Left renal cortex interstitium (tissue), 4 donors: ENCODE measurements at places on chromosomes 13 and 19. TPM values are rescaled to one million over a fixed set of nuclear protein-coding genes. Genes with fewer than 3 reads are reported as not detected.

Gene GIPR
- 1.8 TPM for polyA plus RNA-seq

Gene GIPC3
- 2.8 TPM for polyA plus RNA-seq

DNA sequence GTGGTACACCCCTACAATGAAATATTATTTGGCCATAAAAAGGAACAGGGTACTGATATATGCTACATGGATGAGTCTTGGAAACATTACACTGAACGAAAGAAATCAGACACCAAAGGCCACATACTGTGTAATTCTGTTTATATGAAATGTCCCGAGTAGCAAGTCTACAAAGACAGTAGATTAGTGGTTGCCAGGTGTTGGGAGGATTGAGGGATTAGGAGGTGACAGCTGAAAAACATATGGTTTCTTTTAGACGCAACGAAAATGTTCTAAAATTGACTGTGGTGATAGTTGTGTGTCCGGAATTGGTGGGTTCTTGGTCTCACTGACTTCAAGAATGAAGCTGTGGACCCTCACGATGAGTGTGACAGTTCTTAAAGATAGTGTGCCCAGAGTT lies 35.1 kb downstream of the IL17D start:
- no peak for DNase-seq

DNA sequence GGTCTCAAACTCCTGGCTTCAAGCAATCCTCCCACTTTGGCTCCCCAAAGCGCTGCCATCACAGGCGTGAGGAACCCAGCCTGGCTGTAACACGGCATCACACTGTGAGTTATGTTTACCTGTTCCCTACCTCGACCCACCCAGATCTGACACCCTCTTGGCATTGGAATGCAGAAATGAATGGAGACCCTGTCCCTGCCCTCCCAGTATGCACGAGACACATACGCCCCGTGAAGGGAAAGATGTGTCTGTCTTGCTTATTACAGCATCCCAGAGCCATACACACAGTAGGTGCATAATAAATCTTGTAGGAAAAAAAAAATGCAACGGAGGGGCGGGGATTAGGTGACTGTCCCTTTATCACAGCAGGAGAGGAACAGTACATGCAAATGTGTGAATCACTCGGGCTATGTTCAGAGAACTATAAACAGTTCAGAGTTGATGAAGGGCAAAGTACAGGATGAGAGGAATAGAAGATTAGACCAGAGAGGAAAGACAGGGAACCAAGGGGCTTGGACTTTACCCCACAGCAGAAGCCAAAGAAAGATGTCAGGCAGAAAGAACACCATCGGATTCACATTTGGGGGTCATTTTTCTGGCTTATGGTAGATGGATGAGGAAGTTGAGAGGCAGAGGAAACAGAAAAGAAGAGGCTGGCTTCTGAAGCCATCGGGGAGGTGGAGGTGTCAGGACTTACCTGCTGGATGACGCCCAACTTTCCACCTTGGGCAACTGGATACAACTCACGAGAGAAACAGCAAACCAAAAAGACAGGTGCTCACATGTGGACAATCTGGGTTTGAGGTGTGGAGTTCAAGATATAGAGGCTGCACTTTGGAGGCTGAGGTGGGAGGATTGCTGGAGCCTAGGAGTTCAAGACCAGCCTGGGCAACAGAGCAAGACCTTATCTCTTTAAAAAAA lies 94.3 kb downstream of the INSR start:
- DNase-seq = no peak

- DNase-seq = no peak
These were observed 19.7 kb upstream of the CLN5 start for GRCh38 chr13:76971851-76972829.

Gene GRK1
- 0.13 TPM for polyA plus RNA-seq

Gene PSG4
- polyA plus RNA-seq = not detected

- no peak for DNase-seq
These were observed 110.5 kb downstream of the COG6 start for GRCh38 chr13:39765801-39766463.

DNA sequence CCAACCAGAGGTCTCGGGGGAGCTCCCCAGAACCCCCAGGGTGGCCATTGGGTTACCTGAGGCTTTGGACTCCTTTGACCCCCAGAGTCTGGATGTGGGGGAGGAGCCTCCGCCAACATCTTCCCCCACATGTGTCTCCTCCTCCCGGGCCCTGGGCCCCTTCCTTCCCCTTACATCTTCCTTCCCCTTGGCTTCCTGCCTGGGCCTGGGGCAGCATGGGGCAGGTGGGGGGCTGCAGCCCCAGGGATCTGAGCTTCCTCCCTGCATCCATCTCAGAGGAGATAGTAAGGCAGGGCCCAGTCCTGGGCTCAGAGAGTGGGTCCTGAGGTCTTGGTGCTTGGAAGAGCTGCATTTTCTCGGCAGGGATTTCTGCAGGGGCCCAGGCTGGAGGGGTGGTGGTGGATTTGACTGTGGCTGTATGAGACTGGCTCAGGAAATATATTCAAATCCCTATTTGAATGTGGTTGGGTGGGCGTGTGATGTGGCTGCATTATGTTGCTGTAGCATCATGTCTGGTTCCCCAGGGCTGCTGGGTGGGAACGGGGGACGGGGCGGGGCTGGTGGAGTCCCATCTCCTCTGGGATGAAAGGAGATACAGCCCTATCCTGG lies 919 bp downstream of the VAV1 start:
- DNase-seq = no peak

DNA sequence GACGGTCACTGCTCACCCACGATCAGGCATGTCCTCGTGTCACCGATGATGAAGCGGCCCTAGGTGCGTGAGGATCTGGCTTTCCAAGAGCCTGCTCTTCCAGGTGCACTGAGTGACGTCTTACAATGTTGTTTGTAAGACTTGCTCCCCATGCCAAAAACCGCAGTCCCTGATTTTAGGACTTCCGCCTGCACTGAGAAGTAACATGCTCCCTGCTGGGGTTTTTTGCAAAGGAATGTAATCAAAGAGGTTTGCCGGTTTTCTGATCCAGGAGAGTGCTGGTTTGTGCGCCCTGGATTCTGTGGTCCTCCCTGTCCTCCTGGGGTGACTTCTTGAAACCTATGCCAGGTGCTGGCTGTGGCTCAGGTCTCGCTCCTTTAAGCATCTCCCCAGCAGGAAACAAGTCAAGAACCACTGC lies 38.8 kb downstream of the MYO9B start:
- no peak for DNase-seq

GRCh38 chr19:10881403-10882107 lies 10.2 kb downstream of the CARM1 start:
- no peak for DNase-seq

DNA sequence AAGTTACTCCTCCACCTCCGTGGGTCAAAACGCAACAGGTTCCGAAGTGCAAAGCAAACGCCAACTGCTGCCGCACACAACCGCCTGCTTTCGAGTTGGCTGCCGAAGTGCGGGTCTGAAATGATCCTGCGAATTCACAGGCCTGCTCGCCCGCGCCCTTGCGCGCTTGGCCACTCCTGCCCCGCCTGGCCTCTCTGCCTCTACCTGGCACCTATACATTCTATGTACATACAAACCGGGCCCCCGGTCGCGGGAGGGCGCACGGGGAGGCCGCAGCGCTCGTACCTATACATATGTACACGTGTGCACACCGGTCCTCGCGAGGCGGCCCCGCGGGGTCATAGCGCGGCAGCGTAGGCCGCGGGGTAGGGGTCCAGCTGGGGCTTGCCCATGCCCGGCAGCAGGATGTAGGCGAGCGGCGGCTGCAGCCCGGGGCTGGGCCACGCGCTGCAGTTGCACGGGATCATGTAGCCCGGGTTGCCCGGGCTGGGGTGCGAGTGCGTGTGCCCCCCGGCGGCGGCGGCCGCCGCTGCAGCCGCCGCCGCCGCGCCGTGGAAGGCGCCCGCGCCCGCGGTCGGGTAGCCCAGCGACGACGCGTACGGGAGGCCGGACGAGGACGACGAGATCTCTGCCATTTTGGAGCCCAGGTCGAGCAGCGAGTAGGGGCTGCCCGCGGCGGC lies 1.3 kb downstream of the SOX21 start:
- no peak for DNase-seq
